ENCODE measurements at places on chromosomes 2 and 18.

DNA sequence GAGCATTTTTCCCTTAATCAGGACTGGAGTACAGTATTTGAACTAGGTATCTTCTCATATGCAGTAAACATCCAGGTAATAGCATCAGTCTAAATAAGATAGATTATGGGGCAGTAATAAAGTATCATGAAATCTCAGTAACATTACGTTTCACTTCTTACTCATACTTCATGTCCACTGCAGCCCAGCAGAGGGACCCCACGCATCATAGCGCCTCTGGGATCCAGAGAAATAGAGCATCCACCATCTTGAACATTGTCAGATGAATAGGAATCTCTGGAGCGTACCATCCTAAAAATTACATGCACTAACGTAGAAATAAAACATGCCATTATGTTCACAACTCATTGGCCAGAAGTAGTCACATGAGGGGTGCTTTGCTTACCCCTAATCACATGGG is 499.0 kb downstream of the CPS1 start:
- no peak for DNase-seq

GRCh38 chr2:60633615-60634014 is 80.2 kb upstream of the BCL11A start:
- no peak for DNase-seq

DNA sequence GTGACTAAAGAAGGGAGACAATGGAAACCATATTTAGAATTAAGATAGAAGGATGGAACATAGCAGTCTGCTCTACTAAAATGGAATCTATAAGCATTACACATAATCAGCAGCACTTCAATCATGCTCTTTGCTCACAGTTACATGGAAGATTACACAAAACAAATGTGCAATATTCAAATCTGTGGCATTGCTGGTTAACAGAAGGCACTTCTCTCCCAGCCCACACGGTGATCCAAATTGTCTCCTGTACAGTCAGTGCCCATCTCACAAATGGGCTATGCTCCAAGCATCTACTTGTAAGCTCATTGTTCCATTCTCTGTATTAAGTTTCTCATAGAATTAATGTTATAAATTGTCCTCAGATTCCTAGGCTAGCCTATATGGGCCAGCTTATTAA is 716.6 kb downstream of the NRXN1 start:
- no peak for DNase-seq

DNA sequence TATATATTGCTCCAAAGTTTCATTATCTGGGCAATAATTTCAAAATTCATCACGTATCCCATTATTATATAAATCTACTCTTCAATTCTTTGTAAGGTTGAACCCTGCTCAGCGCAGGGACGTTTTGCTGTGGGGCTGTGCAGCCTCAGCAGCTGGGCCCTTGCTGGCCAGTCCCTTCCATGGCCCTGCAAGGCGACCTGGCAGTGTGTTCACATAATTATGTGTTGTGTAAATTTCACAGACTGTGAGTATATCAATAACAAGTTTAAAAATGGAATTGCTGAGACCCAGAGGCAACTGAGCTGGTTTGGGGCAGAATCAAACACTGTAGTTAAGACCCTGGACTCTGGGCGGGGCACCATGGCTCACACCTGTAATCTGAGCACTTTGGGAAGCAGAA is 16.1 kb upstream of the MAL start:
- DNase-seq: no peak

GRCh38 chr18:75408554-75409506 is 18.7 kb downstream of the SMIM21 start:
- peak; percentile 35 for DNase-seq

GRCh38 chr2:138030459-138030858 is 66.2 kb downstream of the HNMT start:
- DNase-seq: no peak

DNA sequence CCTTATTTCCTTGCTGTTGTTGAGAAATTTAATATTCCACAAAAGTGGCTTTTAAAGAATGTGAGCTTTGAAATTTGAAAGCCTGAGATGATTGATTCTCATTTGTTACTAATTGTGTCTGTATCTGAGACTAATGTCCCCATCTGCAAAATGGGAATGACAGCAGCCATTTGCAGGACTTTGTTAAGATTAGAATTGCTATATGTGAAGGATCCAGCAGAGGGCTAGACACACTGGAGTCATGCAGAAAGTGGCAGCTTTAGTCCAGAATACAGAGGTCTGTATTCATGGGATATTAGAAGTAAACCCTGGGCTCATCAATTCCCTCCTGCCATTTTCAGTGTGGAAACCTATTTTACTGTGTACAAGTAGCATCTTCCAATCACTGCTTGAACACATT is 296.5 kb upstream of the GYPC start:
- DNase-seq: no peak

Measured in stimulated activated CD4-positive, alpha-beta T cell treated with anti-CD3 and anti-CD28 coated beads, TNF-alpha, amount 100 ng/mL, for 24 hours (primary cell).